Panc1 (cell line): ENCODE measurements at places on chromosomes 12 and 14.

DNA sequence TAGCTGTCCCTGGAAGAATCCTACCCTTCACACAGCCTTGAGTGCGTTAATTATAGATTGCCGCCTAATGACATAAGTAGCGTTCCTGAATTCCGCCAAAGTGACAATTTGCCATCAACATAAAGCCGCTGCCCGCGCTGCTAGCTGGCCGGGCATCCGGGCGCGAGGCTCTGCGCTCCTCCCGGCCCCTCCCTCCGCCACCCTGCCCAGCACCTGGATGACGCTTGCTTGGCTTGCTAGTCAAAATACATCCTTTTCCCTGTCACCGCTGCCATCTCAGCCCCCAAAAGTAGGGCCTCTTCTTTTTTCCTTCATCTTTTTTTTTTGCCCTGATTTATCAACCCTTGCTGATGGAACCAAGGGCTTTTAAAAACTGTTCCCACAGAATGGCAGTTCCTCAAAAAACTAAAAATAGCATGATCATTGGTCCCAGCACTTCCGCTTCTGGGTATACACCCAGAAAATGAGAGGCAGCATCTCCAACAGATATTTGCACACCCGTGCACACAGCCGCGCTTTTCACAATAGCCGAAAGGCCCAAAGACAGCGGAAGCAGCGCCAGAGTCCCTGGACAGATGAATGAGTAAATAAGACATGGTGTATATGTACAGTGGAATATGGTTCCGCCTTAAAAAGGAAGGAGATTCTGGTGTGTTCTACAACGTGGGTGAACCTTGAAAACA, 235.2 kb downstream of the BCL11B start:
- DNase-seq: no peak

GRCh38 chr12:115542656-115543055, 734.8 kb downstream of the MED13L start:
- DNase-seq: no peak

DNA sequence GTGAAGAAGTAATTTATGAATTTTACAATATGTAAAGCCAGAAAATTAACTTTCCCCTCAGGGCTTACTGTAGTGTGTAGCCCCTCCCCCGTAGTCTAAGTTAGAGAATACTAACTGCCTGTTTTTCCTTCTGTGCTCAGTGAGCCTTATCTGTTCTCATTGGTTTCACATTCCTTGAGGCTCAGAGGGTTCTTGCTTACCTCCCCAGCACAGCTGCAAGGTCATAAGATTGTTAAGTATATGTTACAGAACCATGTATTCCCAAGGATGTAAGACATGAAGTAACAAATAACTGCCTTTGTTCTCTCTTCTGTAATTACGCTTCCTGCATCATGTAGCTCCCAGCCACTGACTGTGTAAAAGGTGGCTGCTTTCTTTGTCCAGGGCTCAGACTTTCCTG, 1351.1 kb downstream of the TMEM121 start:
- no peak for DNase-seq

DNA sequence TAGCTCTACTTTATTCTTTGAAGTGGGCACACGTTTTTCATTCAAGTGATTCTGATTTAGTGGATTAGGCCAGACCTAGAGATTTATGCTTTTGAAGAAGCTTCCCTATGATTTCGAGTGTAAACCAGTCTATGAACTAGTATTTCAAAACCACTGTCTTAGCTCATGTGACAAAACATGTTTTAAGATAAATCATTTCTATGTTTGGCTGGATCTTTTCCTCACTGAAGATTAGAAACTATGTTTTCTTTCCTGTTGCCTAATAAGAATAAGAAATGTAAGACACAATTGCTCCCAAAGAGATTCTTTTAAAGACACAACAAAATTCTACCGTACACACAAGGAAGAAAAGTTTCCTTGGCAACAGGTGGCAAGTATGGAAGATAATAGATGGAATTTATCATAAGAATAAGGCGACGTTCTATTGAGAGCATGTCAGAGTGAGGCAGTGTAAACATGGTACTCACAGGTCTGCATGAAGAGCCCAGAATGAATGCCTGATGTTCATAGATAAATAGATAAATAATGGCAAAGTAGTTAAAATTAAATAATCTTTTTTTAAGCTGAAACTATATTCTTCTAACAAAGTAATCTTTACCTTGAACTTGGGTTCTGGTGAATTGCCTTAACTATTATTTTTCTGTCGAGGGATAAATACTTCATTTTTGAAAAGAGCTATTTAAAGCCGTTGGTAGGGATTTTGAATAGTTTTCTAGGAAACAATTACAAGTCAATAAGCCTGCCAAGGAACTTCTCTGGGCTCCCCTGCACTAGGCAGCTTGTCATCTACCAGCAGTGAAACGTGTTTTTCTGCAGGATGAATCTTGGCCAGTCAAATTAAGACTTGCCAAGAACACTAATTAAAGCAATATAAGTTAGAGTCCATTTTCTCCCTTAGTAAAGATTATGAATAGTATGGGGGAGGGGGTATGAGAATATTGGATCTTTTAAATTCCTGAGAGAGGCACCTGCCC, 34.1 kb upstream of the C12orf75 start:
- no peak for DNase-seq

GRCh38 chr12:65938807-65939206, 114.5 kb downstream of the HMGA2 start:
- DNase-seq: no peak

- no peak for DNase-seq
These were observed 138.2 kb upstream of the NCOR2 start for GRCh38 chr12:124705545-124706138.
